ENCODE measurements at places on chromosomes 5 and 9.

- no peak for DNase-seq
Measured at GRCh38 chr9:90419221-90419851, 223.3 kb downstream of the DIRAS2 start.

- no peak for DNase-seq
Measured at GRCh38 chr9:135343837-135344522, 135.6 kb upstream of the PPP1R26 start.

DNA sequence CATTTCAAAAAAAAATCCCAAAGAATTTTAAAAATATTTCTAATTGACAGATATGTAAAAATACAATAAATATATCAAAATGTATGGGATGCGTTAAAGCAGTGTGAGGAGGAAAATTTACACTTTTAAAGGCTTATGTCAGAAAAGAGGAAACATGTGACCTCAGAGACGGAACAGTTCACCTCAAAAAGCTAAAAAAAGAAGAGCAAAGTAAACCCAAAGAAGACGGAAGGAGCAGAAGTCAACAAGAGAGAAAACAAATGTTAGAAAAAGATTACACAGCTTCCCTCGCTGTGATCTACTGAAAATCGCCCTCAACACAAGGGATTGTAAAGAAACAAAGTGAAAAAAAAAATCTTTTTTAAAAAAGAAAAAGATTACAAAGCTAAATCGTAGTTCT is 186.9 kb downstream of the AUH start:
- DNase-seq, result no peak

GRCh38 chr9:135701067-135701958 is 672 bp upstream of the KCNT1 start:
- no peak for DNase-seq

- DNase-seq, result no peak
Measured at GRCh38 chr9:21023861-21024260, 7.6 kb downstream of the HACD4 start.

DNA sequence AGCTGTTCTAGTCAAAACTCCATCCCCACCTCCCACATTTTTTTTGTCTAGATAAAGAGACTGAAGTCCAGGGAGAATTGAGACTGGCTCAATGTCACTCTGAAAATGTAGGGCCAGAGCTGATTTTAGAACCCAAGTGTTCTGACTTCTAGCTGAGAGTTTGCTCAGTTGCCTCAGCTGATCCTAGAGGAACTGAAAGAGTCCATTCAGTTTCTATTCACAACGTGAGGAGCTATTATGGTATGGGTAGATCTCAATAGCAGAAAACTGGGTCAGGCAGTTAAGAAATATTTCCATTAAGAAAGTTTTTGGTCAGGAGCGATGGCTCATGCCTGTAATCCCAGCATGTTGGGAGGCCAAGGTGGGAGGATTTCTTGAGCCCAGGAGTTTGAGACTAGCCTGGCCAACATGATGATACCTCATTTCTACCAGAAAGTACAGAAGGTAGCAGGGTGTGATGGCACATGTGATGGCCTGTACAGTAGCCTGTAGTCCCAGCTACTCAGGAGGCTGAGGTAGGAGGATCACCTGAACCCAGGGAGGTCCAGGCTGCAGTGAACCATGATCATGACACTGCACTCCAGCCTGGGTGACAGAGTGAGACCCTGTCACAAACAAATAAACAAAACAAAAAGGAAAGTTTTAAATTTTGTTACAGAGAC is 61.7 kb downstream of the GLRA1 start:
- no peak for DNase-seq

DNA sequence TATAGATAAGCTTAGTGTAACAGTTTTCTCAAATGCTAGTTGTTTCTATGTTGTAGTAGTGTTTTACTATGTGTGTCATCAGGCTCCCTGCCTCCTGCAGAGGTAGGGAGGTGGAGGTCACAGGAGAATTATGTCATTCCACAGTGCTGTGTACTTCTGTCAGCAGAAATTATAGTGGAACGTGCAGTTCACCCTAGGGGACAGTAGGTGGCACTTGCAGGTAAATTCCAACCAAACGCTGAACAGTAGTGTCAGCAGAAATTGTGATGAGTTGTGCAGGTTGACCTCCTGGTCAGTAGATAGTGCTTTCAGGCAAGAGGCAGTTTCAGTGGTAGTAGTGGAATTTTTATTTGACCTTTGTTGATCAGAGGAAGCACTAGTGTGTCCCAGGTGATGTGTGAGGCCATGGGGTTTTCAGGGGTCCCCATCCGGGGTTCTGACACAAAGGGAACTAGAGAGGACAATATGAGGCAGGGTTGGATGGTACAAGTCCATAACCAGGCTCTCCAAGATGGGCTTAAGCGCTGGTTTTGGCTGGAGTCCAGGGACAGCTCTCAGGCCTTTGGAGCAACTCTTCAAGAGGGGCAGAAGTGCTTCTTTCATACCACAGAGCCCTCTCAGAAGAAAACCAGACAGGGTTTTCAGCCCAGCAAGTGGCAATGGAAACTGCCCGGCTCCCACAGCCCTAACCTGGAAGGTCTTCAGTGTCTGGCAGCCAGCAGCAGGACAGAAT is 402.9 kb downstream of the CYLC2 start:
- DNase-seq, result no peak

DNA sequence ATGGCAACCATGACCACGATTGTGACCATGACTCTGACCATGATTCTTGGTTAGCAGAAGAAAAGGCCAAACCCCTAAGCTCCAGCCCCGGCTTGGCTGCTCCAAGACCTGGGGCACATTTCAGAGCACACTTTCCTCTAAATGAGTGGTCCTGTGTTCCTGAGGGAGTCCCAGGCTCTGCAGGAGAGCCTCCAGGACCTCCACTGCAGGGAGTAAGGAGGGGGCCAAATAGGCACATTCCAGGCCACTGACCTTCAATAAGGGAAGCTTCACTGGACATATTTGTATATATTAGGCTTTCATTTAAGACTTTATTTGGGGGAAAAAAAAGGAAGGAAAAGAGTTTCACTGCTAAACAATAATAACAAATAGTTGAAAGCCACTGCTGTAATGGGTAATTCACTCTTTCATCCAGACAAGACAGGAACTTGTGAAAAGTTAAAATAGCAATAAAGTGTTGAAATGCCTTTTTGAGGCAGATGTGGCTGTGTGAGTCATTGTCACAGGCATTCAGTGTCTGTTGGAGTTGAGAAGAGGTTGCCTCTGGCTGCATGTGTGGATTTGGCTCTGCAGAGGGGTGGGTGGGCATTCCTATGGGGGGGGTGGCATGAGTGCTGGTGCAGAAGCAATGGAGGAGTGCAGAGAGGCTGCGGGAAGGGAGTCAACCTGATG is 63.9 kb upstream of the TGFBR1 start:
- DNase-seq, result no peak

- DNase-seq, result no peak
Measured at GRCh38 chr9:89071591-89071990, 80.3 kb downstream of the S1PR3 start.

DNA sequence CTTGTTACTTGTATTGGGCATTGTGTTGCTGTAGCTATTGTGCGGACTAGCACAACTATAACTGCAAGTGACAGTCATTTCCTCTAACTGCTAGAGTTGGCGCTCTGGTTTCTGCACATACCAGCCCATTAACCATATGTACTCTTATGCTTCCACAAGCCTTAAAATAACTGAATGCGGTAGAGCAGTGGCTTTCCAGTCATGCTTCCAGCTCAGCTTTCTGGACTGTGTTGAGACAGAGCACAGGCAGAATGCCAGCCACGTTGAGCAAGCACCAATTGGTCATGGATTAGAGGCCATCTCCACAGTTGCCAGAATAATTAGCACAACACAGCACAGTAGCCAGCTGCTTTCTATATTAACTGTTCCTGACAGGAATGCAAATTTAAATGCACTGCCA is 12.2 kb downstream of the INVS start:
- peak; percentile 91 for DNase-seq
